Stimulated activated CD8-positive, alpha-beta memory T cell treated with anti-CD3 and anti-CD28 coated beads, Interleukin-7, amount 100 ng/mL, for 1 hour (primary cell): ENCODE measurements at places on chromosomes 16 and 17.

- no peak for DNase-seq
These were observed 277.2 kb upstream of the RBFOX1 start for GRCh38 chr16:7055443-7055842.

DNA sequence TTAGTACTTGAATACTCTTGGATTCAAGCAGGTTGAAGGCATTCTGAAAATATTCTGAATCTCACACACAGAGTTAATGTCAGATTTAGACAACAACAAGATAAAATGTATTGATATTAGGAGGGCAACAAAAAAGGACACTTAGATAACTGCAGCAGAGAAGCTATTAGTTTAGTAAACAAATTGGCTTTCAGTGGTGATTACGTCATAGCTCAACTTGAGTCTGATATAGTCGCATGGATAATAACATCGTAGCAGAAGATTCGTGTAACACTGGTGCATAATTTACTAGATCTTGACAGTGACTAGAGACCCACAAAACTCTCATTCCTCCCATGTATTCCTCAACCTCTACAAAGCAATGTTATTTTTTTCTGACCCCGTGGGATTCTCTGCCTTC lies 268.3 kb downstream of the KCNJ2 start:
- DNase-seq: no peak

DNA sequence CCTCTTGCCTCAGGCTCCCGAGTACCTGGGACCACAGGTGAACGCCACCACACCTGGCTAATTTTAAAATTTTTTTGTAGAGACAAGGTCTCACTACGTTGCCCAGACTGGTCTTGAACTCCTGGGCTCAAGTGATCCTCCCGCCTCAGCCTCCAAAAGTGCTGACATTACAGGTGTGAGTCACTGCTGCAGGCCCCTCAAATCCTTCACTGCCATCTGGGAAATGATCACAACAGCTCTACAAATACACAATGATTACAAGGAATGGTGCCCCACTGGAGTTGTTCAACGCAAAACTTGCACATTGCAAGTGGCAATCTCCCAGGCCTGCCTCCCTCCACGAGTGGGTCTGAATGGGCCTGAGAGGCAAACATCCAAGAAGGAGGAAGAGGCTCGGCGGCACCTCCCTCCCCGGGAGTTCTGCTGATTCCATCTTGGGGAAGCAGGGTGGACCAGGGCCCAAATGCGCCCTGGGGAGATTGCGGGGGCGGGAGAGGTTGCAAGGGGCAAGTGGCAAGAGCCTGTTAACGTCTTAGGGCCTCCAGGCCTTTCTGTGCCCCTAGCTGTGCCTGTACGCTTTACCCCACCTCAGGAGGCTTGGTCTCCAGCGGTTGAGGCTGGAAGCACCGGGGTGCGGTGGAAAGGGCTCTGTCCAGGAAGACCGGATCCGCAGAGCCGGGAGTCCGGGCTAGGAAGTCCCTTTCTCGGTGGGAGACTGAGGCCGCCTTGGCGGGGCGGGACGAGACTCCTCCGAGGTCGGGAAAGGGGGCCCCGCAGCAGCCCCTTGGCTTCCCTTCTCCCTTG lies 656 bp upstream of the IGFBP4 start:
- no peak for DNase-seq

DNA sequence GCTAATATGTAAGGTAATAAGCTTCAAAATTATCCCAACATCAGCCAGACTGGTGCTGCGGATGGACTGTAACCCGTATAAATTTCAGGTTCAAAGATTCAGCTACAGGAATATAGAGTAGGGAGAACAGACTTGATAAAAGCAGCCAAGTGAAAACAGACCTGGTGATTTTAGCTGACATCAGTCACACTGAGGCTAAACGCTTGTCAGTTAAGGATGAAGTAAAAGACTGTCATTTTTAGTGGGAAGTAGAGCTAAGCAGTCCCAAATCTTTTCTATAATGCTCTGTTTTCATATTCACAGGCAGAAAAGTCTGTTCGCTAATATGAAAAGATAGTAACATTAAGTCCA lies 35.4 kb downstream of the CMTM4 start:
- no peak for DNase-seq

GRCh38 chr16:60642956-60643355 lies 1393.3 kb downstream of the CDH8 start:
- DNase-seq: no peak

DNA sequence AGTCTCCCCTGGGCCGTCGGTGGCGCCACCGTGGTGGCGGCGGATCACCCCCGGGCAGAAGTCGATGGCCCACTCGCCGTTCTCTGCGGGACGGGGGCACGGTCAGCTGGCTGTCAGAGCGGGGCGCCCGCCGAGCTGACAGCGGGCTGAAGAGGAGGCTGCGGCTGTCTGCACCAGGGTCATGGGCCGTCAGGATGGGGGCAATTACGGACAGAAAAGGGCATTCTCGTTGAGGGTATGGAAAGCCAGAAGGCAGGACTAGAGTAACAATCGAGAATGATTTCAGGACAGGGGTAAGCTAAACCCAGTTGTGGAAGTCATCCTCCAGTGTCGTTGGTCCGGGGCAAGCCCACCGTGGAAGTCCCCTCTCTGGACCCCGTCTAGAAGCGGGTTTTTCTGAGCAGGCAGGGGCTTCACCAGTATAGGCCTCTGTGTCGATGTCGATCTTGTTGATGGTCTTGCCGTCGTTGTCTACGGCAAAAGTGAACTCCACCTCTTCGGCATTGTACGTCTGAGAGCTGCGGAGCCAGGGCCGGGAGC lies 1.7 kb downstream of the CHRNE start:
- no peak for DNase-seq

- no peak for DNase-seq
These were observed 71.9 kb downstream of the RBBP6 start for GRCh38 chr16:24611310-24611709.

DNA sequence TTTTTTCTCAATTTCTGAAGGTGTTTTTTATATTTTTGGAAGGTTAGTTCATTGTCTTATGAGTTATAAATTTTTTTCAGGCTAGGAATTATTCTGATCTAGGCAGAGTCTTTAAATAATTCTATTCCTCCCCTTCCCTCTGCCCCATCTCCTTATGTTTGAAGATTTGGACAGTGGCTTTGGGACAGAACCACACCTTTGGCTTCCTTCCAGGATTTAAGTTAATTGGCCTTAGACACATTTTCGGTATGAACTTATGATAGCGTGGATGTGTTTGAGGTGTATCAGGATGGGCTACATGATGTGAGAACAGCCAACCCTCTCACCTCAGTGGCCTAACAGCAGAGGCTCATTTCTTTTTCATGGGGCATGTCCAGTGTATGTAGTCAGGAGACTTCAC lies 24.3 kb downstream of the EPN2 start:
- DNase-seq: no peak

- no peak for DNase-seq
These were observed 89.1 kb downstream of the BCAS3 start for GRCh38 chr17:60766778-60767190.

DNA sequence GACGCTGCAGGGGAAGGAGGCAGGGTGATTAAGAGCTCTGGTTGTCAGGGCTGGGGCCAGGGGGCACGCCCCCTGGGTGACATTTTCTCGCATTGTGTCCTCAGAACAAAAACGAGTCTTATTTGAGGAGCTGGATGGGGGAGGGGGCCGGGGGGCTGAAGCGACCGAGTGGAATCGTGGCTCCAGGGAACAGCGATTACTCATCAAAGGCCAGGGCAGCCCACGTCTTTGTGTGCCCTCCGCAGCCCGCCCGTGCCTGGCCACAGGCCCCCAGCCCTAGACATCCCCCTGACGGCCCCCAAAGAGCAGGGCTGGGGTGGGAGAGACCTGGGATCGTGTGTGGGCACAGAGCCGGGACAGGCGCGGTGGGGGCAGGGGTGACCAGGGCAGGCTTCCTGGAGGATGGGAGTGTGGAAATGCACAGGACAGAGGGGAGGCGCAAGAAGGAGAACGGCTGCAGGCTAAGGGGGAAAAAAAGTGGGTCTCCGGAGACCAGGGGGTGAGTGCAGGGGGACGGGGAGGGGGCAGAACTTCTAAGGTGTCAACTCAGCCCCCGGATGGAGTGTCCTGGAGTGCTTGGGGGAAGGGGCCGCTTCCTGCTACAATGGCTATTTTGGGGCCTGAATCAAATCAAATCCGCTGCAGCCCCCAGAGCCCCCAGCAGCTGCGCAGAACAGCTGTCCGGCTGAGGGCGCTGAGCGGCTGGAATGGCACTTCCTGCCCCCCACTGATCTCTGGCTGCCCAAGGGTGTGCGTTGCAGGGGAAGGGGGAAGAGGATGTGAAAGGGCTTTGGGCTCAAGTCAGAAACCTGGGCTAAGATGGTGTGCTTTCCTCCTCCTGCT lies 24.0 kb upstream of the PHB1 start:
- DNase-seq: no peak
